ENCODE measurements at places on chromosomes 7 and 10.

DNA sequence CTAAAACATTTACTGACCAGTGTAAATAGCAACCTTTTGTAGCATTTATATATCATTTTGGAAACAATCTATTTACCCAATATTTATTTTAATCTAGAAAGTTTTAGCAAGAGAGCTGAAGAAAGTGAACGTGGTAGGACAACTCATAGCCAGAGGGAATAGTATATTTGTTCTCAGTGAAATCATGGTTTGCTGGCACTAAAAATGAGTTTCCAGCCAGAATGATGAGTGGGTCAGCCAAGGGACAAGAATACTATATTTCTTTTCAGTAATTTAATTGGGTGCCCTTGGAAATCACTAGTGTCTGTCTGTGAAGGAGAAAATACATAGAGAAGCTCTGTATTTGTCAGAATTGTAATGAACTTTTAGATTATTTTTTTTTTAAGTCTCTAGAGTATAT is 74.9 kb downstream of the MINPP1 start:
- DNase-seq, result no peak

DNA sequence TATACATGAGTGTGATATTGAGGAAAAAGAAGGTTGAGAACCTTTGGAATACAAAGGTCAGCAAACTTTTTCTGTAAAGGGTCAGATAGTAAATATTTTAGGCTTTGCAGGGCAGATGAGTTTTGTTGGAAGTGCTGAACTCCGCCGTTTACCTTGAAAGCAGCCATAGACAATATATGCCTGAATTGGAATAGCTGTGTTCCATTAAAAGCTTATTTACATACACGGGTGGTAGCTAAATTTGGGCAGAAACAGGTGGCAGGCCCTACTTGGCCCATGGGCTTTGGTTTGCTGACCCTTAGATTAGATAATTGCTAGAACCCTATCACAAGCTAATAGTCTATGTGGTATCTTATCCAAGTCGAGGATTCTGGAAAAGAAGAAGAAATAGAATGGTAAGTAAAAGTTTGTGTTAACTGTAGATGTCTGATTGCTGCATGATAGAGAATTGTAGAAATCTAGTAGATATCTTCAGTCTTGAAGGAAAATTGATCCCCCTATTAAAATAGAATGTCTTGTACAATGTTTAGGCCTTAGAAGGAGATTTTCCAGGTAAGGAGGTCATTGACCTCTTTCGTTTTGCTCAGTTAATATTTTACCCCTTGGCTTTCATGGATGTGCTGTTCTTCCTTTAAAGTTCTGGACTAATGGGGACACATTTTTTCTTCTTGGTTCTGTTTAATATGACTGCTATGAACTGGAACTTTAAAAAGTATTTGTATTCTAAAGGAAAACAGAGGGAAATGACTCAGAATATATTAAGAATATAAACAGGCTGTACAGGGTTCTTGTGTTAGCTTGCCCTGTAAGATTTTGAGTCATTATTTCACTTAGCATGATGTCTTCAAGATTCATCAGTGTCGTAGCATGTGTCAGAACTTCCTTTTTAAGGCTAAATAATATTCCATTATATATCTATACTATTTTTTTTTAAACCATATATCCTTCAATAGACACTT is 8.0 kb downstream of the RBM33 start:
- DNase-seq, result no peak

- DNase-seq, result no peak
Measured at GRCh38 chr7:150722431-150722931, 6.1 kb downstream of the GIMAP1 start.

DNA sequence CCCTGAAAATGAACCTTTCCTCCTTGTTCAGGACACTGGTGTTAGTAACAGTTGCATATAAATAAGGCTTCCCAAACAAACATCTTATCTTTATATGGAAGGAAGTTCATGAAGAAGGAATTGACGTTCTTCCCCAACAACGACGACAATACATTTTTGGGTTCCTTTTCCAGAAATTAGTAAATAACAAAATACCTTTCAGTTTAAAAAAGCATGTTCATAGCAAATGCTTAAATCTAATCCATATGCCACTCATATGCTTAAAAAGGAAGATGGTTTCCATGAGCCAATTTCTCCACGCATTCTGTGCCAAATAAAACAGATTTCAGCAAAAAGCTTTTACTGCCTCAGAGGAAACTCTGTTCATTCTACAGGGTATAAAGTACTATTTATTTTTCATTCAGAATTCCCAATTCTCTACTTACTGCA is 182.6 kb downstream of the COBL start:
- no peak for DNase-seq
